ENCODE measurements at places on chromosomes 13 and 19. TPM values are rescaled to one million over a fixed set of nuclear protein-coding genes. Genes with fewer than 3 reads are reported as not detected.

The BRCA2 gene
- total RNA-seq = 0.87 TPM

The NLRP4 gene
- total RNA-seq = not detected

The TLE2 gene
- 58.6 TPM for total RNA-seq

The TUBA3C gene
- total RNA-seq = 0.16 TPM

The PSG3 gene
- total RNA-seq = not detected

The PROZ gene
- total RNA-seq = not detected

The LILRB3 gene
- 4.0 TPM for total RNA-seq

The NLRP12 gene
- total RNA-seq = 0.43 TPM

The NDUFA13 gene
- total RNA-seq = 1,344 TPM

The GARIN5A gene
- total RNA-seq = 2.2 TPM

The LCP1 gene
- total RNA-seq = 26.4 TPM

The KIR3DL2 gene
- not detected for total RNA-seq

The MEIS3 gene
- total RNA-seq = 3.8 TPM

The HMGB1 gene
- 183 TPM for total RNA-seq

The ZNF134 gene
- total RNA-seq = 14.9 TPM

The ZNF571 gene
- total RNA-seq = 3.8 TPM

The ZNF417 gene
- total RNA-seq = 9.5 TPM

The ACTN4 gene
- total RNA-seq = 145 TPM

The OR2Z1 gene
- total RNA-seq = not detected

The SLITRK6 gene
- total RNA-seq = 0.60 TPM

The HIF3A gene
- total RNA-seq = 73.8 TPM

The CUL4A gene
- 143 TPM for total RNA-seq

The DAND5 gene
- 9.9 TPM for total RNA-seq

The PLIN3 gene
- total RNA-seq = 34.0 TPM
